ENCODE measurements at places on chromosomes 11 and 22.
A peak's percentile ranks its signal among the peaks of the same experiment; 100 is the strongest.

GRCh38 chr11:77196961-77197360 lies 68.9 kb downstream of the MYO7A start:
- DNase-seq, result no peak

- no peak for DNase-seq
Measured at GRCh38 chr11:698493-699115, 3.0 kb downstream of the TMEM80 start.

- DNase-seq, result no peak
Measured at GRCh38 chr22:19904174-19904856, 37.3 kb upstream of the COMT start.

GRCh38 chr22:19932367-19933206 lies 9.0 kb upstream of the COMT start:
- no peak for DNase-seq

GRCh38 chr11:126124231-126124661 lies 61.6 kb upstream of the CDON start:
- no peak for DNase-seq

- peak; percentile 62 for DNase-seq
Measured at GRCh38 chr11:111206472-111206871, 39.1 kb upstream of the POU2AF2 start.

- DNase-seq, result no peak
Measured at GRCh38 chr11:70630816-70631623, 232.7 kb downstream of the CTTN start.

DNA sequence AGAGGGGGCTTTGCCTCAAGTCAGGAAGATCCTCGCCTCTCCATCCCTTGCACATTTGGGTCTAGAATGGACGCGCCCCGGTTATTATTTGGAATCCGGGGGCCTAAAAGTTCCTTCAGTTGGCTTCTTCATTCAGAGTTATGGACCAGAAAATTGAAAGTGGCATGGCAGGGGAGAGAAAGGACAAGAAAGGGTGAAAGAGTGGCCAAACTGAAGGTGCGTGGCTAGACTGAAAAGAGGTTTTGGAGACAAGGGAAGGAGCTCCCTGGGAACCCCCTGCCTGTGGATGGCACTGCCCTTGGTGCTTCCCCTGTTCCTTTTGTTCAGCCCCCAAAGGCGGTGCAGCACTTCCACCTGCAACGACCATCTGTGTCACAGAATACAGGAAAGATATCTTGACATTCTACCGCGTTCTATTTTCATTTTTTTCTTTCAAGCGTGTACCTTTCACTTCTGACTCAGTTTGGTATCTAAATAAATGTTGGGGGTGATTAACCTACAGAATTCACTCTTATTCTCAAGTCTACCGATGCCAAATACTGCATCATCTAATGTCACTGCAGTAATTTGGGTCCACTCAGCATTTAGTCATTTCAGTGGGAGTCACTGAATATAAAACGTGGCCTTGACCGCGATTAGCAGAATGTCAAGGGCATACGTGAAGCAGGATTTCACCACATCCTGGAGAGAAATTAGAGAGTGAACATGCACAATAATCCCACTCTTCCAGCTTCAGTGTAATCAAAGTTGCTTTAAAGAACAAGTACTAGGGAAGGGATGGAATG lies 88.1 kb upstream of the ARHGAP32 start:
- no peak for DNase-seq

DNA sequence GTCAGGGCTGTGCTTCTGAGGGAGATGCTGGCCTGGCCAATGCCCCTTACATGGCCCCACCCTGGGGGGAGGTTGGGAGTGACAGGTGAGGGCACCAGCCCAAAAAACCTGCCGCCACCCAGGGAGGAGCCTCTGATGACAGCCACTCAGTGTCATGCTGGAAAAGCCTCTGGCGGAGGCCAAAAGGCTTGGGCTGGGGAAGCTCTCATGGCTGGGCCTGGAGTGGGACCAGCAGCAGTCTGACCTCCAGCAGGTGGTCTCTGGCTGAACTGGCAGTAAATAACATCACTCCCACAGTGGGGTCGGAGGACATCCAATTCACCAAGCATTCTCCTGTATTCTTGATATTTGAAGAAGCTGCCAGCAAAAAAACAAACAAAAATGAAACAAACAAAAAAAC lies 20.1 kb downstream of the FGF3 start:
- DNase-seq, result no peak

DNA sequence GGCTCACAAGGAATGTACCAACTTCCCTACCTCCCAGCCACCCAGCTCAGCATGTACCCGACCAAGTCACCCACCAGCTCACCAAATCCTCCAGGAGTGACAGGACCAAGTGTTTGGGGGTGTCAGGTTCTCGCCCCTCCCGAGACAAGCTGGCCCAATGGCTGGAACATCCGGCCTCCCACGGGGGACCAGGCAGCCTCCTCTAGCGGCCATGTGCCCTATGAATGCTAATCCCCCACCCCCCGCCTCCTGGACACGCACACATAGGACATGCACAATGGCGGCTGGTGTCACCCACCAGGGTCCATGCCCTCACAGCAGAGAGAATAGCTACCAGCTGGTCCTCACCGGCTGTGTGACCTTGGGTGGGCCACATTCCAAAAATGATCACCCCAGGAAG lies 151.0 kb downstream of the MN1 start:
- DNase-seq, result no peak

DNA sequence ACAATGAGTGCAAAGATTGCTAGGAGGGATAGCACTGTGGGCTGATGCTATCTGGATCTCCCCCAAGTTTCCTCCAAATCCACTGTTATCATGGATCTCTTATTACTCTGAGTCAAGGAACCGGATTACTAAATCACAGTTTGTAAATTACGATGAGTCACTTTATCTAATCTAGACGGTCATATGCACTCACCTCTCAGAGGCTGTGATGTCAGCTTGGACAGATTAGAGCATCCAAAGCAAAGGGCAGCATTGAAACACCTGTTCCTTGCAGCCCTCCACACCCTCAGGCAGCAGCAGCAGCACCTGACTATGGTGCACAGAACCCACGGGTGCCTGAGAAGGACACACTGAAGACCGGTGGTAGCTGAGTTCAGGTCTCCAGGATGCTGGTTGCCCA lies 14.0 kb upstream of the POU2AF1 start:
- DNase-seq, result no peak

DNA sequence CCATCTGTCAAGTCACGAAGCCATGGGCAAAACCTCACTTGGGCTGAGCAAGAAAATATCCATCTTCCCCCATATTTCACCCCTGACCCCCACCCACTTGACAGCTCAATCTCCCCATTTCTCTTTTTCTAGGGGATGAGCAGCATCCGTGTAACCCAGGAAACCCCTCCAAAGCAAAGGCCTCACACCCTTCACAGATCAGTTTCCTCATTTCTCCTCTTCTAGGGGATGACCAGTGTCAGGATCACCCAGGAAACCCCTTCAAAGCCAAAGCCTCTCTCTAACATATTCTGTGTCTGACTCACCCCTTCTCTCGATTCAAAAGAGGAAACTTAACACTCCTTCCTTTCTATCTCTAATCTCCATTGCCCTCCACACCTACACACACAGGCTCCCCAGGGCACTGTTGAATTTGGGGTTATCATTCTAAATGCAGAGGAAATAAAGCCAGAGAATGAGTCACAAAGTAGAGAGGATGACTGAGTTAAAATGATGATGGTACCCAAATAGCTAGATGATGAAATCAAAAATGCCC lies 439.7 kb downstream of the BUD13 start:
- no peak for DNase-seq

- DNase-seq, result no peak
Measured at GRCh38 chr11:19792510-19792909, 79.9 kb downstream of the NAV2 start.

- DNase-seq, result no peak
Measured at GRCh38 chr11:102921587-102922220, 33.8 kb downstream of the MMP13 start.

GRCh38 chr22:27879923-27880322 lies 39.1 kb downstream of the PITPNB start:
- no peak for DNase-seq

DNA sequence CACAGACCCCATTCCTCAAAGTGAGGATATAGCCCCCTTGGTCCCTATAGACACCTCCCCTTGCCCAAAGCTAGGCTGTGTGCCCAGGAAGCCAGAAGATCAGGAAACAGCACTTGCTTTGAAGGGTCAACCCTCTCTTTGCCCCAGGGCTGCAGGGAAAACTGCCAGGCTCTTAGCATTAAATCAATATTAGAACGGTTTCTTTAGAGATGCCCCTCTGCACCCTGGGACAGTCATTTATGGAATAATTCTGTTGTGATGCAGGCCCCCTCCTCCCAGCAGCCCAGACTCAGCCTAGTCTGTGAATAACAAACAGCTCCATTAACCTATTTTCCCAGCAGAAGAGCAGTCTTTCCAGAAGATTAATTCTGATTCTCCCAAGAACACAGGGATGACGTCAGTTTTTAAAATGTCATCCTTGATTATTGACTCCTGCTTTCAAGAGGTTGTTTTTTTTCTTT lies 11.6 kb upstream of the CAPN5 start:
- DNase-seq, result no peak

DNA sequence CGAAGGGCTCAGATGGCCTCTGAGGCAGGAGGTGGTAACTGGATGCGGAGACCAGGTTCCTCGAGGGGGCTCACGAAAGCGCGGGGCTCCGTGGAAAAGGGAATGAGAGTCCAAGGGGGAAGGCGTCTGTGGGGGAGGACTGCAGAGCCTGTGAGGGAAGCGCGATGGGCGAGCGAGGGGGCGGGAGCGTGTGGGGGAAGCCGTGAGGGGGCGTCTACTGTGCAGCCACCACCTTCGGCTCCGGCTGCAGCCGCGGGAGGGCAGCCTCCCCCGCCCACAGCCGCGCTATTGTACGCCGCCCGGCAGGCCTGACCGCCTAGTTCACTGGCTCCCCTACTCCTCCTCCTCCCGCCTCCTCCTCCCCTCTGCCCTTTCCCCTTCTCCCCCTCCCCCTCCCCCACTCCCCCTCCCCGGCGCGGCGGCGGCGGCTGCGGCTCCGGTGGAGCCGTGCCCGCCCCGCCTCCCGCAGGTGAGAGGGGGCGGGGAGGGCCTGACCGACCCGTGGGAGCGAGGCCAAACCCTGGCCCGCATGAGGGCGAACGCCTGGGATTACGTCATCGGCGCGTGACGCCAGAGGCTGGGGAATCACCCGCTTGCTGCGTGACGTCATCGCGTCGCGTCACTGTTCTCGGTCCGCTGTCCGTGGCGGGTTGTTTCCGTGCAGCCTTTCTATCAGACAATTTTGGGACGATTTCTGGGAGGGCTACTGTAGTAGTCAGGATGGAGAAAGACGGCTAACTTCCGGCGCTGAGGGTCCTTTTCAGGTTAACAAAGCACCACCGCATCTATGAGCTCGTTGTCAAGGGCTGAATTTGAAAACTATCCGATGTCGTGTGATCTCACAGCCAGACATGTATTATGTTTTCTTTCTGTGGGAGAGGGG lies at the start of gene PAK1:
TSS of gene PAK1 (minus strand) at position 294 of the 883 bp plus-strand sequence. CDS start 81,574 bp downstream, outside the sequence.
- peak; percentile 52 for DNase-seq

- DNase-seq, result no peak
Measured at GRCh38 chr11:749731-750130, 2.5 kb downstream of the TALDO1 start.

Data from NCI-H1048 (cell line).